ENCODE measurements at places on chromosomes 6 and 20.
A peak's percentile ranks its signal among the peaks of the same experiment; 100 is the strongest.

- no peak for DNase-seq
Measured at GRCh38 chr6:152631376-152631775, 5.8 kb downstream of the SYNE1 start.

GRCh38 chr6:156131221-156131903 is 645.8 kb upstream of the ARID1B start:
- DNase-seq: no peak

DNA sequence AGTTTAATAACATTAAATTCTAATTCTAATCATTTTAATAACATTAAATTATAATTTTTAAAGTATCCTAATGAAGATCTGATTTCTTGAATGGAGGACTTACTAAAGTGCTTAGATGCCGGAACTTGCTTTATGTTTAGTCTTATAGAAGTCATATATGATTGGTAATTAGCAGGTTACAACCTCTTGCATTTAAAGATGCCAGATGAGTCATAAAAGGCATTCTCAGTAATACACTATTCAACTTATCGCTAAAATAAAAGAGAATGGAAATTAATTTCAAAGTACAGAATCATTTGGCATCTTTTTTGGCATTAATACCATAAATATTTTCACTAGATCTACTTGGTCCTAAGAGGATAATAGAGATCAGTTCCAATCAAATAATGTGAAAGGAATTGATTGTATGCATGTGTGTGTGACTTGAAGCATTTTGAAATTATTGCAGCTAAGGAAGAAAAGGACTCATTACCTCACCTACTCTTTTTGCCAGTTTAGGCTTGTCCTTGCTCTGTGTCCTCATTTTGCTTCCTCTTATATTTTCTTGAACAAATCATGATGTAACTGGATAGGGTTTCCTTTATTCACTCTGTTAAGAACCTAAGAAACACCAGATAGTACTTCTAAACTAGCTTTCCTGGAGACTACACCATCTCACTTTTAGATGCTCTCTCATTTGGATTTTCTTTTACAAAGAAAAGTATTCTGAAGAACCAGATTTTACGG is 2.7 kb downstream of the COL21A1 start:
- DNase-seq: no peak

DNA sequence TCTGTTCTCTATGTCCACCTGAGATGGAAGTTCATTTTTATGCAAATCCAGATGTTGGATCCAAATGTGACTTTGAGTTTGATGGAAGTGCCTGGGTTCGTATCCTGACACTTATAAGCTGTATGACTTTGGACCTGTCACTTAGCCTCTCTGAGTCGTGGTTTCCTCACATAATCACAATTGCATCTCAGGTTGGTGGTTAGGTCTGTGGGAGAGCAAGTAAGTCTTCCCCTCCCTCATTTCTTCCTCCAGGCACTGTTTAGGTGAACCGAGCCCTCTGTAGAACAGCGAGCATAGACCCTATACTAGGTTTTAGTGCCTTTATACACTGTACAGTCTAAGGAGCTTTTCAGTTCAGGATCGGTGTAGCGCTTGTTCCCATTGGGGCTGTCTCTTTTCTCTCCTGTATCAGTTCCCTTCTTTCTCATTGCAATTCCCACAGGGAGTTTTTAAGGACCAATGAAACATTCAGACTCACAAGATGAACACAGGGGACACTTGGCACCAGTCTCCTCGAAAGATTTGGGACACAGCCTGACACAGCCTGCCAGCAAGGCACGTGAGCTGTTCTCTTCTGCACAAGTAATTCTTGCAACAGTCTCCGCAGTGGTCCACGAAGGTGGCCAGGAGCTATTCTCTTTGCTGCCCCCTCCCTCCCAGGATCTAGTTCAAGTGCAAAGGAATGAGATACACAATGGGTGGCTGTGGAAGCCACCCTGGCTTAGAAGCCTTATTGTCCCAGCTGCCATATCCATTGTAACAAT is 11.8 kb downstream of the TOX2 start:
- no peak for DNase-seq

DNA sequence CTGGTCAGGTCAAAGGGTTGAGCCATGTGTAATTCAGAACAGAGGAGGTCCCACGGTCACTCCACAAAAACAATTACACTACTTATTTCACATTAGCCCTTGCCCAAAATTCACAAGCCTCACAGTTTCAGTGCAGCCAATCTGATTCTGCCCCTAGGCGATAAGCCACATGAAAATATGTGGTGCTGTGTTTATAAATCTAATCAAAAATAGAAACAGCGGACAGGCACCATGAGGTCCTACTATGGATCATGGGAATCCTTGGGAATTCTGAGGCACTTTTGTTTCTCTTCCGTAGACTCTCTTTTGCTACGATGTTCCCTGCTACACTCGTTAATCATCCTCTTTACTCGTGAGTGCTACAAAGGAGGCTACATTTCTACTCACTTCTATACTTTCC is 476.1 kb downstream of the TFAP2A start:
- DNase-seq: no peak

- DNase-seq: peak; percentile 68
Measured at GRCh38 chr6:33276864-33277662, at the start of gene B3GALT4. Gene B3GALT4, plus strand, starts transcription at chr6:33277123. Its CDS starts 297 bp downstream, at chr6:33277420.

All from stimulated activated CD4-positive, alpha-beta T cell treated with anti-CD3 and anti-CD28 coated beads, Interleukin-15, amount 100 ng/mL, for 1 hour (primary cell).